CD4-positive, alpha-beta T cell treated with Interleukin-15 for 4 hours (primary cell): ENCODE measurements at places on chromosomes 2 and 18.
A peak's percentile ranks its signal among the peaks of the same experiment; 100 is the strongest.

DNA sequence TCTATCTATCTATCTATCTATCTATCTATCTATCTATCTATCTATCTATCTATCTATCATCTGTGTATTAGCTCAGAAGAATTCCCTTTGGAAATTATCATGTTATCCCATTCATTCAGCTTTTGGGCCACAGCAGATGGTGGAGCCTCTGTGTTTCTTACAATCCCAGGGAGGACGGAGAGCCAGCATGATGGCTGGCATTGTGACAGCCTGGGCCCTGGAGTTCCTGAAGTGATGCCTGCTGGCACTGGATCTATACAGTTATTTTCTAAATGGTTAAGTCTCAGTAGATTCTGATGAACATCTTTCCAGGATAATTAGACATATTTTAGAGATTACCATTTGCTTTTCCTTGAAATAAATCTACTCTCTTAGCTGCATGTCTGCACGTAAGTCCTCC is 385.4 kb upstream of the NXPH2 start:
- DNase-seq = no peak

- DNase-seq = no peak
Observed at GRCh38 chr2:75317316-75317715, 118.0 kb upstream of the TACR1 start.

GRCh38 chr2:171086352-171087290 is 74.1 kb downstream of the TLK1 start:
- peak; percentile 57 for DNase-seq

DNA sequence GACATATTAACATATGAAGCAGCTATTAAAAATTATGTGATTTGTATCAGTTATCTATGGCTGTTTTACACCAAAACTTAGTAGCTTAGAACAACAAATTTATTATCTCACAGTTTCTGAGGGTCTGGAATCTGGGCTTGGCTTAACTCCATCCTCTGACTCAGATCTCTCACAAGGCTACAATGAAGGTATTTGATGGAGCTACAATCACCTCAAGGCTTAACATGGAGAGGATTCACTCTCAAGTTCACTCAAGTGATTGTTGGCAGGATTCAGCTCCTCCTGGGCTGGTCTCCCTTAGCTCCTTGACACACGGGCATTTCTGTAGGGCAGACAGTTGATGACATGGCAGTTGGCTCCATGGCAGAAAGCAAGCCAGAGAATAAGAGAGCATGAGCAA is 133.0 kb upstream of the SLC14A2 start:
- no peak for DNase-seq

- DNase-seq = no peak
Observed at GRCh38 chr18:5998166-5998881, 103.0 kb upstream of the TMEM200C start.

DNA sequence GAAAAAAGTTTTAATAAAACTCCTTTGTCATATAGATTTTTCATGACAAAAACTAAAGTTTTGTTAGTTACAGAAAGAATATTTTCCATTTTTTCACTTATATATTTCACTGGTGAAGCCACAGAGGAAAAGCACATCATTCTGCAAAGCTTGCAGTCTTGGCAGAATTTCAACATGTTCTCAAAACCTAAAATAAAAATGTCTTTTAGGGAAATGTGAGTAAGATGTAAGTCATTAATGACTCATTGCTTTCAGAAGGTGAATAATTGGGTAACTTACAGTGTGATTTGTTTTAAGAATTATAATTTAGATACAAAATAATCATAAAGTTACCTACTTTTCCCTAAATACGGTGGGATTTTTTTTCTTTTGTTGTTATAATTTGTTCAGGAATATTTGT is 43.4 kb upstream of the TNFRSF11A start:
- DNase-seq = no peak

DNA sequence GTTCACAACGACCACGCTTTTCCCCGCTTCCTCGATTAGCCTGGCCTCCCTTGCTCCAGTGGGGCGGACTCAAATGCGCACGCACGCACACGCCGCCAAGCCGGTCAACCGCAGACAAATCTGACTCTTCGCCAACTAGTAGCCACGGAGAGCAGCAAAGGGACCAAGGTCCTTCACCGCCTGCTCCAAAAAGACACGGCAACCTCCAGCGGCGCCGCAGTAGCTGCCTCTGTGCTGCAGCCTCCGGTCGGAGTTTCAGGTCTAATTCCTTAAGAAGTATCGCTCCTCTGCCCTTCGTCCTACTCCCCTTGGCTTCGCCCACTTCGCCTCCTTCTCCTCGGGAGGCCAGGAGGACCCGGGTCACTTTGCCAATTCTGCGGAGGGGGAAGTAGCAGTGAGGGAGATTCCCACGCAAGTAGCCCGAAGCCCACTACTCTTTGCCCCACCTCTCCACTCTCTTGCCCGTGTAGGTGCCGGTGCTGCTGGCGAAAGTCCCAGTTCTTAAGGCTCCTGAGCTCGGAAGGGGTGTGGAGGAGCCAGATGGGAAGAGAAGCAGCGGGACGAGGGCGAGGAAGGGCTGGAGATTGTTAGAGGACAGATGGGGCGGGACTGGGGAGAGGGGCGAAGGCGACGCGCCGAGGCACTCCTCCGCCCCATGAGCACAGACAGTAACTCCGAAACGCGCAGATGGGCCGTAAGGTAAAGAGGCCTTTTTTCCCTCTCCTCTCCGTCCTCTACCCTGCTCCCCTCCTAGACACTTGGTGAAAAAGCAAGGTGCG is 615 bp downstream of the AKAIN1 start:
- DNase-seq = no peak

DNA sequence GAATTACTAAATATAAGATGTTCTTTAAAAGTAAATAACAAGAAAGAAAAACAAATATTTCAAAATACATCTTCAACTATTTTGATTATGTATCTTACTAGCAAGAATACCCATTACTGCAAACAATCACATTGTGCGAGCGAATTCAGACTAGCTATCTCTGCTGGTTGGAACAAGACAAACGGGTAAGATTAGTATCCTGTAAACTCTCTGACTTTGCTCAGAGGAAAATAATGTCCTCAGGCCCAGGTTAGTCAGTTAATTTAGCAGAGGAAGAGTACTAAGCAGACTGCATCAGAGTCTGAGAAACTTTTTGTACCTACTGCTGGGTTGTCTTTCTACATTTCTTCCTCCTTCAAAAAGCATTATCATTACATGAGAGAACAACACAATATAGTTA is 50.4 kb upstream of the MCM6 start:
- DNase-seq = no peak

- DNase-seq = no peak
Observed at GRCh38 chr2:115160531-115161080, 718.2 kb downstream of the DPP10 start.

DNA sequence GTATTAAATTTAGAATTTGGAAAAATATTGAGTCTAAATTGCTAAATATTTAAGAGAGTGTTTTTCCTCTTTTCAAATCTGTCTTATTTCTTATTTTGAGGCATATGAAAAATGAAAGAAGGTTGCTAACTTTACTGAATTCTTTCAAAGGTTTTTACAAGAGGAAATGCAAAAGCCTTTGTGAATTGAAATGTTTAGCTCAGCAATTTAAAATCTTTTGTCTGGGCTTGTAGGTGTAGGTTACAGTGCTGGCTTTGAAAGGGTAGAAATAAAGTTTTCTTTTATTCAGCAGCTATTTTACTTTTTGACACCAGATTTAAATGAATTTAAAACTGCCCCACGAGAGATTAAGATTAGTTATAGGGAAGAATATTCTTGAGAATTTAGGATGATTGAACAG is 192.0 kb downstream of the CDH7 start:
- DNase-seq = no peak

DNA sequence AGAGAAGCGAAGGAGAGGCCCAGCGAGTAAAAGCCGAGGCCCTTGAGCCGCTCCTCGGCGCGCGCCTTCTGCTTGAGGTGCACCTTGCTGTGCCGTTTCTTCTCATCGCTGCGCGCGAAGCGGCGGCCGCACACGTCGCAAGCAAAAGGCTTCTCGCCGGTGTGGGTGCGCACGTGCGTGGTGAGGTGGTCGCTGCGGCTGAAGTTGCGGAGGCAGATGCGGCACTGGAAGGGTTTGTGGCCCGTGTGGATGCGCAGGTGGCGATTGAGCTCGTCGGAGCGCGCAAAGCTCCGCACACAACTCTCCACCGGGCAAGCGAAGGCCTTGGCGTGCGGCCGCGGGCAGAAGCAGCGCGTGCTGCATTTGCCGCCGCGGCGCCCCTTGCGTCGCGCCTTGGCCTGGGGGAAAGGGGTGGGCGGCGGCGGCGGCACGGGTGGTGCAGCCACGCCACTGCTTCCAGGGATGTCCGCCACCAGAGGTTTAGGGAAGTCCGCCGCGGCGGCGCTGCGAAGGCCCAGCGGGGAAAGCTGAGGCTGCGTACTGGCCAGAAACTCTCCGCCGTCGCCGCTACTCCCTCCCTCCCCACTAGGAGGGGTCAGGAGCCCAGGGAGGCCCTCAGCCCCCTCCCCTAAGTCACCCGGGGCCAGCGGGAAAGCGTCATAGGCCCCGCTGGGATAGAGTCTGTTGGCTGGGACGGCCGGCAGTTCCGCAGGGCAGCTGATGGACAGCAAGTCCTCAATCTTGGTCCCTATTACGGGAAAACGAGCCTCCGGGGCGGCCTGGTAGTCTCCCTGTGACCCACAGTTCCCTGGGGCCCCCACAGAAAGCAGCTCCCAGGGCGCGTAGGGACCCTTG is 1.7 kb downstream of the EGR4 start:
- no peak for DNase-seq

DNA sequence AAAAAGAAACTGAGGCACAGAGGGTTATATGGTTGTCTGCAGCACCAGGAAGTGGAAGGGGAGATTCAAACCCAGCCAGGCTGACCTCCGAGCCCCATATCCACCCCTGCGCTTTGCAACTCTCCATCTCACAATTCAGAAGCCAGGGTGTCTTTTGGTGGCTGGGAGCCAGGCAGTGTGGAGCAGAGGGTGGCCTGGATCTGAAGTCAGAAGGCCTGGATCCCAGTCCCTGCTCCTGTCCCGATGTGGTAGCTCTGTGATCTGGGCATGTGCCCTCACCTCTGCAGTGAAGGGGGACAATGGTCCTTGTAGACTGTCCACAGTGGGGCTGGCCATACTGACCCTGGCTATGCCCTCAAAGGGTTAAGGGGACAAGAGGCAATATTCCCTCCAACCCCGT is 57.0 kb downstream of the CIB4 start:
- no peak for DNase-seq

GRCh38 chr2:180505203-180505602 is 475.2 kb upstream of the UBE2E3 start:
- DNase-seq = no peak

GRCh38 chr2:43328133-43328532 is 101.7 kb upstream of the ZFP36L2 start:
- no peak for DNase-seq

DNA sequence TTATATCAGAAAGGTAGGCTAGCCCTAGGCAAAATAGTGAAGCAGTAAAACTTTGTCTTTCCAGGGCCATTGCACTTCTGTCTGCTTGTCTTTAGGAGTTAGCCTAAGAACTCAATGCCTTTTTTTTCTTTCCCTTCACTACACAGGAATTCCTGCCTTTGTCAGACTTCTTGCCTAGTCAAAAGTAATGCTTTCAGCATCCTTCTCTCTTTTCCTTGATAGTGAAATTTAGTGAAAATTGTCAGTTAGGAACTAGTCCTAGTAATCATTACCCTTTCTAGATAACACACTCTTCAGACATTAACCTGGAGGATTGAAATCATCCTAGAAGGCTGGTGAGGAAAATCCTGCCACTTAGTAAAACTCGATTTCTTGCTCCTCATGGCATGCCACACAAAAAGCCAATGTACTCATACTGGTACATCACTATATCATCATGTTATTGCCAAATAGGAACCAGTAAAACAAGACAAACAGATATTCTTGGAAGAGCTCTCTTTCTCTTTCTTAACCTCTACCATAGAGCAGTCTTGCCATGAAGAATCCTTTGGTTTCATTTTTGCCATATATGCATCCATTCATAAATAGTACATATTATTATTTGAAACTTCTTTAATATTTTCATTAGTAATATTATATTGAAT is 320.5 kb downstream of the CTNNA2 start:
- DNase-seq = no peak

GRCh38 chr2:8403876-8404275 is 278.0 kb upstream of the ID2 start:
- DNase-seq = no peak

GRCh38 chr2:129297430-129297829 is 682.0 kb upstream of the RAB6C start:
- DNase-seq = no peak

DNA sequence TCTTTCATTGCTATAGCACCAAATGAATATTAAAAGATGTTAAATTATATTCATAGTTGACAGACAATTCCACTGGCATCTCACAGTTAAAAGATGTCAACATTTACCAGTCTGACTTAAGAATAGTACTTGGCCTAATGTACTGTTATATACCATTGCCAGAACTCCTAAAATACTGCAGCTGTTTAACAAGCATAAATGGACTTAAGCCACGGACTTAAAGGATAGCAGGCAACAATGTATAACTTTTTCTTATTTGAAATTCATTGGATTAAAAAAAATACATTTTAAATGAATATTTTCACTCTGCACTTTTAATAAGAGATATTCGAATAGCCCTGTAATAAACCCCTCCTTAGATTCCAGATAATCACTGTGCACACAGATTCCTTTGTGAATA is 3.8 kb downstream of the TCF4 start:
- DNase-seq = no peak

GRCh38 chr18:61569176-61569892 is 236.1 kb downstream of the CDH20 start:
- DNase-seq = no peak

- no peak for DNase-seq
Observed at GRCh38 chr18:58417752-58418151, 211.1 kb downstream of the ALPK2 start.

DNA sequence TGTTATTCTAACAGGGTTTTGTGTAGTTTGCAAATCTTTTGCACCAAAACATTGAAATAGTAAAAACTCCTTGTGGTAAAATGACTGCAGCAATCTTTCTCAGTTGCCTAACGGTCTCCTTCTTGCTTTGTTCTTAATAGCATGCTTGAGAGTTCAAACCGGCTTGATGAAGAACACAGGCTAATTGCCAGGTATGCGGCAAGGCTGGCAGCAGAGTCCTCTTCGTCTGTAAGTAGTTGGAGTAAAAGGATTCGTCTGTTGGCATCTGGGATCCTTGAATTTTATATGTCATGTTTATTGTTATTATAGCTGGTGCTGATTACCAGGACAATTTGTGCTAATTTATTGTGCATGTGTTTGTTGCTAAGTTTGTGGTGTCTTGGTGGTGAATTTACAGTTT is 138.1 kb downstream of the DTNA start:
- DNase-seq = no peak

GRCh38 chr2:62956651-62957050 is 94.0 kb upstream of the OTX1 start:
- DNase-seq = no peak

DNA sequence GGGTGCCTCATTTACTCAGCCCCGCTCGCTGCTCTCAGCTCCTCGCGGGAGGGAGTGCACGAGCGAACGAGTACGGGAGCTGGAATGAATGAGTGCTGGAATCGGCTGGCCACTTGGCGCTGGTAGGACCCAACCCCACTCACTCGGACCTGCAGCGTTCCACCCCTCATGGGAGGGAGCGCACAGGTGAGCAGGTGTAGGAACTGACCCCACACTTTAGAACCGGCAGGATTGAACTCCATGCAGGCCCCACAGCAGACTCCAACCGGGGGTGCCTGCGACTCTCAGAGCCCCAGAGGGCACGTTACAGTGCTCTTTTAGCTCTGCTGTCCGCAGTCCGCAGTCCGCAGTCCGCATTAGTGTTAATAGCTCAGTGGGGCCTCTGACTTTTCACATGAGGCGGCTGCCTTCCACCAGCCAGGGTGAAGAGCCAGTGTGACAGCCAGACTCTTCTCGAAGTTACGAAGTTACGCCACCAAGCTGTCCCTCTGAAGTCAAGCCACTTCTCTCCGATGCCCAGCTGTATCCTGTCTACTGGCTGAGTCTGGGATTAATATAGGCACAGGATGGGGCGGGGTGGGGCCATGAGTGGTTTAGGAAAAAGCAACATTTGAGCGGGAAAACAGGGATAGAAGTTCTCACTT is 102.7 kb upstream of the ARHGAP15 start:
- DNase-seq = no peak
